Left ventricle myocardium inferior (tissue), 1 donor: ENCODE measurements at places on chromosomes 2 and 18. TPM values are rescaled to one million over a fixed set of nuclear protein-coding genes. Genes with fewer than 3 reads are reported as not detected.

PLEK gene
- 4.8 TPM for total RNA-seq

MDH1B gene
- total RNA-seq: 0.69 TPM

- H3K27me3 ChIP-seq: no peaks in the 10 kb centered on the region
- no peaks in the 10 kb centered on the region for H3K4me1 ChIP-seq
- DNase-seq: no peak
- H3K27ac ChIP-seq: no peak overlapping the region
Observed at GRCh38 chr2:61640406-61640805, 102.2 kb upstream of the XPO1 start.

ALMS1 gene
- total RNA-seq: 7.7 TPM

FSIP2 gene
- total RNA-seq: 0.05 TPM

DNA sequence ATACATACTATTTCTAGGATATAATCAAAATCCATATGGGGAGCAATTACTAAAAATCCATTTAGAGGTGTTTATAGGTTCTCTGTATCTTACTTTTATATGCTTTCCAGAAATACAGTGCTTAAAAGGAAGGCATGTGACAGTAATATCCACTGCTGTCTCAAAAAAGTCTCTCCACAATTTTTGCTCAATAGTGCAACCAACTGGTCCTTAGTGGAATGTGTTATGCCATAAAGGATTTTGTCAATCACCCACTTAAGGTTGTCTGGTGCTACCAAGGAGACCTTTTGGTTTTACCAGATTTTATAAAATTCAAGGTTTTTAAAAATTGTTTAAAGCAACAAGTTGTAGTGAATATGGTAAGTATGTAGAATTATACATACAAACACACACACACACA, 328.5 kb upstream of the DSEL start:
- H3K36me3 ChIP-seq: no peaks in the 10 kb centered on the region
- H3K27me3 ChIP-seq: no peaks in the 10 kb centered on the region
- no peak for DNase-seq

DNA sequence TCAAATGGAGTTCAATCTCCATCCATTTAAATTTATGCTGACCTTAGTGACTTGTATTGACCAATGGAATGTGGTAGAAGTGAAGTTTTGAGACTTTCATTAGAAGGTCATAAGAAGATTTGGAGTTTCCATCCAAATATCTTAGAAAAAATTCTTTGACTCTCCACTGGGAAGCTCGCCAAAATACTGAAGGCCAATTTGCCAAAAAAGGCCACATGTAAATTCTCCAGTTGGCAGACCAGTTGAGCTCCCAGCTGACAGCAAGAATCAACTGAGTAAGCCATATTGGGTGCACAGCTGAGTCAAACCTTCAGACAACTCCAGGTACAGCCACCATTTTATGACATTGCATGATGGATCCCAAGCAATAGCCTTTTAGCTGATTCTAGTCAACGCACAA, 228.3 kb upstream of the SETBP1 start:
- H3K27me3 ChIP-seq: peaks cover 5% of the 10 kb centered on the region
- no peak for DNase-seq
- no peak overlapping the region for H3K4me3 ChIP-seq
- H3K27ac ChIP-seq: no peak overlapping the region
- no peaks in the 10 kb centered on the region for H3K36me3 ChIP-seq

DNA sequence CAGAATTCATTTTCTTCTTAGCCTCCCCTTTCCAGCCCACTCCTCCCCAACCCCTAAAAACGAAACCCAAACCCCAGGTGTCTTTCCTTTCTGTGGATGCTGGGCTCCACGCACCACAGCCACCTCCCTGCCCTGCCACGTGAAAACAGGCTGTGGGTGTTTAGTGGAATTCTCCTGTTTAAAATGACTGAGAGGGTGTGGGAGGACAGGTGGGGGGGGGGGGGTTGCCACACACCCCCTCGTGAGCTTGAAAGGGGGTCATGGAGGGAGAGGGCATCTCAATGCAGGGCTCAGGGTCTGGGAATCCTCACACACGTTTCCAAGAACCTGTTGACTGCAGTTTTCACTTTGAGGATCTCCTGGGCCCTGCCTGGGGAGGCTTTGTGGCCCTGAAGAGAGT, 110.3 kb downstream of the FAM210A start:
- no peak overlapping the region for H3K4me3 ChIP-seq
- peak overlapping the region; percentile 88 for H3K27ac ChIP-seq
- H3K4me1 ChIP-seq: peaks cover 68% of the 10 kb centered on the region
- H3K36me3 ChIP-seq: no peaks in the 10 kb centered on the region

ZBTB7C gene
- 2.7 TPM for total RNA-seq

DNA sequence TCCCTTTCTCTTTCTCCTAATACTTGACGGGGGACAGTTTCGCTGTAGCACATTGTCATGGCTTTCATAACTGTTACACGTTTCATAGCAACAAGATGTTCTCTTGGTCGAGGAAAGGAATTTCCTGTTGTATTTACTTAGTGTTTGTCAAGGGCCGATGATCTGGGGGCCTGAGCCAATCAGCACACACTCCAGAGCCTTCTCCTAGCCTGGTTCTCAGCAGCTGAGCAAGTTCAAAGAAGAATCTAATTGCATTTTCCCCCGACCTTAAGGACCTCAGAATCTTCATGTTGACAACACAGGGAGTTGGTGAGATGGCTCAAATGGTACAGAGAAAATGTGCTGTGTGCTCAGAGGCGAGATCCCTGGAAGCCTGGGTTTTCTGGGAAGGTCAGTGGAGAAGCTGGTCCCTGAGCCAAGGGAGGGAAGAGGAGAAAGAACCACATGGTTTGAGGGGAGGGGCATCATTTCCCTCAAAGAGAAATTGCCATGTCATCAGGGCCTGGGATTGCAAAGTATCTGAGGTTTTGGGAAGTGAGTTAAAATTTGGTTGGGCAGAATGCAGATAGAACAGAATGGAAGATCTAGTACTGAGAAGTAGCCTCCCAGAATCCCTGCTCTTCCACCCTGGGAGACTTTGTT, 76.9 kb upstream of the AGAP1 start:
- no peak overlapping the region for H3K4me3 ChIP-seq
- no peaks in the 10 kb centered on the region for H3K27me3 ChIP-seq
- H3K27ac ChIP-seq: peak overlapping the region; percentile 12
- H3K4me1 ChIP-seq: peaks cover 32% of the 10 kb centered on the region
- no peaks in the 10 kb centered on the region for H3K36me3 ChIP-seq

GRCh38 chr2:224793946-224794345, 77.8 kb upstream of the CCDC195 start:
- H3K27ac ChIP-seq: no peak overlapping the region
- H3K36me3 ChIP-seq: no peaks in the 10 kb centered on the region
- no peak overlapping the region for H3K4me3 ChIP-seq
- no peaks in the 10 kb centered on the region for H3K4me1 ChIP-seq
- H3K27me3 ChIP-seq: peaks cover 7% of the 10 kb centered on the region

GRCh38 chr2:174797781-174798276, 33.6 kb upstream of the CHRNA1 start:
- H3K27ac ChIP-seq: no peak overlapping the region
- no peak overlapping the region for H3K4me3 ChIP-seq
- H3K27me3 ChIP-seq: no peaks in the 10 kb centered on the region
- no peak for DNase-seq
- peaks cover 28% of the 10 kb centered on the region for H3K36me3 ChIP-seq

L3MBTL4 gene
- 3.5 TPM for total RNA-seq

RAB6C gene
- total RNA-seq: 0.16 TPM

DNA sequence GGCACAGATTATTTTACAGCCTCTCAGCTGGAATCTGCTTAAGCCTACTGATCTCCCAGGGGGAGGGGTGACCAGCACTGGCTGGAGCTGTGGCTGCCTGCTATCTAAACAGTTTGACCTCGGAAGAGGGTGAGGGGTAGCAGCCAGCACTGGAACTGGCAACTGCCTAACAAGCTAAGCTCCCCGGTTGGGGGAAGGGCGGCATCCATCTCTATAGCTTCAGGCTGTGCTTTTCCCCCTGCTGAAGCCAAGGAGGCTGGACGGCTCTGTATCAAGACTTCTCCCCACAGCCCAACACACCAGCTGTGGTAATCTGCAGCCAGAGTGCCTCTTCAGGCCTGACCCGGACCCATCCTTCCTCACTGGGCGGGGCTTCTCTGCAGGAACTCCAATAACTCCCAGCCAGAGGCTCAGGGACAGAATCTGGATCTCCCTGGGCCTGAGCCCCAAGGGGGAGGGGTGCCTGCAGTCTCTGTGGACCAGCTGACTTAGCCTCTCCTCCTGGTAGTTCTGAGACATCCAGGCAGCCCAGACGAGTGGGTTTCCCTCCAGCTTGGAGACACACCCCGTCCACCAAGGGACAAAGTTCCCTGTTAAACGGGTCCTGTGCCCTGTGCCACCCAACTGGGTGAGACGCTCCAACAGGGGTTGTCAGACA, 560.2 kb downstream of the LRP1B start:
- H3K4me1 ChIP-seq: no peaks in the 10 kb centered on the region
- no peak for DNase-seq
- no peaks in the 10 kb centered on the region for H3K27me3 ChIP-seq
- H3K4me3 ChIP-seq: no peak overlapping the region
- H3K27ac ChIP-seq: no peak overlapping the region

GRCh38 chr2:190534310-190535120, at the start of gene NEMP2:
Gene NEMP2, minus strand, starts transcription at chr2:190534722. Its CDS starts 67 bp downstream, at chr2:190534655.
- peak within 1 kb of the TSS; percentile 81 for H3K4me3 ChIP-seq
- peak within 1 kb of the TSS; percentile 98 for H3K27ac ChIP-seq
- H3K4me1 ChIP-seq: peaks cover 49% of the 10 kb centered on the region

DNA sequence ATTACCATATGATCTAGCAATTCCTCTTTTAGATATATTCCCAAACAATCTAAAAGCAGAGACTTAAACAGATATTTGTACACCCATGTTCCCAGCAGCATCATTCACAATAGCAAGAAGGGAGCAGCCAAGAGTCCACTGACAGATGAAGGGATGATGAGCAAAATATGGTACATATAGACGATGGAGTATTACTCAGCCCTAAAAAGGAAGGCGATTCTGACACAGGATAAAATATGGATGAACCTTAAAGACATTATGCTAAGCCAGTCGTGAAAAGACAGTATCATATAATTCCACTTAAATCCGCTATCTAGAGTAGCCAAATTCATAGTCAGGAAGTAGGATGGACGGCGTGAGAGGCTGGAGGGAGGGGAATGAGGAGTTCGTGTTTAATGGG, 20.4 kb downstream of the HS6ST1 start:
- H3K36me3 ChIP-seq: no peaks in the 10 kb centered on the region
- H3K4me1 ChIP-seq: peaks cover 40% of the 10 kb centered on the region
- H3K27me3 ChIP-seq: no peaks in the 10 kb centered on the region
- no peak overlapping the region for H3K27ac ChIP-seq
- DNase-seq: no peak

DNA sequence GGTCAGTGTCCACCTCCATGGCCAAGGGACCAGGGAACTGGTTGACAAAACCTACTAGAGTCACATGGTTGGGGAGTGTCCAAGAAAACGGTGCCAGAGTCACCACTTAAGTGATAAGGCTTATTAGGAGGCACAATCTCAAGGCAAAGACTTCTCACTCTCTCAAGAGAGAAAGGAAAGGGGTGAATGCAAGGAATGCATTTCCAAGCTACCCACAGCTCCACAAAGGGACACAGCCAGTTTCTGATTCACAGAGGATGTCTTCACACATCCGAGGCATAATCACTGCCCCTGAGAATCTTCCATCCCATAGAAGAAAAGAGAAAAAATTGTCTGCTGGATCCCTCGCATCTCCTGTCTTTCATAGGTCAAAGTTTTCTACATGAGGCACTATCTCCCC, 269.3 kb downstream of the TNS1 start:
- no peak overlapping the region for H3K4me3 ChIP-seq
- no peaks in the 10 kb centered on the region for H3K27me3 ChIP-seq
- no peaks in the 10 kb centered on the region for H3K36me3 ChIP-seq
- H3K4me1 ChIP-seq: peaks cover 63% of the 10 kb centered on the region

DNA sequence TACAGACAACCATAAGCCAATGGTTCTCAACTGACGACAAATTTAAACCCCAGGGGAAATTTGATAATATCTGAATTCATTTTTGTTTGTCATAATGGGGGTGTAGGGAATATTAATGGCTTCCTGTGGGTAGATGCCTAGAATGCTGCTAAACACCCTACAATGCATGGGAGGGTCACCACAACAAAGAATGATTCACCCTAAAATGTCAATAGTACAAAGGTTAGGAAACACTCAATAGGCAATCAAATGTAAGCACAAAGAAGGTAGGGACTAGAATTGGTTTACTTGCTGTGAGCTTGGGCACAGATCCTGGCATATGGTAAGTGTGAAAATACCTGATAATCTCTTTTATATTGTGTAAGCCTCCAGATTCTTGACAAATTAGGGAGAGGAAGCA, 20.1 kb upstream of the FANCL start:
- no peak overlapping the region for H3K4me3 ChIP-seq
- no peaks in the 10 kb centered on the region for H3K4me1 ChIP-seq
- H3K27ac ChIP-seq: no peak overlapping the region
- DNase-seq: no peak

SLC14A1 gene
- total RNA-seq: 22.1 TPM

CNDP2 gene
- total RNA-seq: 71.0 TPM

DNA sequence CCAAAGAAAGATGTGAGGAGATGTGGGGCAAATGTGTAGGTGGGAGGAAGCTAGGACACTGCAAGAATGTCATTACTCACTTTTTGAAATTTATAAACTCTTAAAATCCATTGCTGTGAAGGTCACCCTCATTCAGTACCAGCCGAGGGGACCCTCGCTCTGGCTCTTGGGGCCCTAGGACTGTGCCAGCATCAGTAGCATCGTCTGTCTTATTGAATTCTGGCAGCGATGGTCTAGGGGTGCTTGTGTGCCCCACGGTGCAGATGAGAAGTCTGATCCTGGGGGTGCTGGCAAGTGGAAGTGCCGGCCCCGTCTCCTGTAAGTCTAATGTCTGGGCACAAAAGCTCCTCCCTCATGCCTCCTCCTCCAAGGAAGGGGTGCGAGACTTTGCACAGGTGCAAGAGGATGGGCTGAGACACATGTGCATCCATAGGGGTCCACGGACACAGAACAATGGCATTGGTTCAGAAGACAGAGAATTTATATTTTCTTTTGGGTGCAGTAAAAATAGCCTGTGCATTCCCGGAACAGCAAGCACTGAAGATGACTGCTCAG, 266.7 kb upstream of the HDAC4 start:
- no peak overlapping the region for H3K27ac ChIP-seq
- H3K27me3 ChIP-seq: peaks cover 52% of the 10 kb centered on the region
- H3K4me3 ChIP-seq: no peak overlapping the region
- peaks cover under 1% of the 10 kb centered on the region for H3K4me1 ChIP-seq

TMEM131 gene
- 28.9 TPM for total RNA-seq

LINC00305 gene
- total RNA-seq: not detected

- DNase-seq: no peak
- no peaks in the 10 kb centered on the region for H3K27me3 ChIP-seq
- no peak overlapping the region for H3K27ac ChIP-seq
- H3K4me3 ChIP-seq: no peak overlapping the region
- H3K36me3 ChIP-seq: no peaks in the 10 kb centered on the region
Observed at GRCh38 chr18:45670281-45670962, 53.6 kb upstream of the SLC14A1 start.

- H3K36me3 ChIP-seq: no peaks in the 10 kb centered on the region
- no peak overlapping the region for H3K4me3 ChIP-seq
- no peaks in the 10 kb centered on the region for H3K27me3 ChIP-seq
- peaks cover 5% of the 10 kb centered on the region for H3K4me1 ChIP-seq
- no peak overlapping the region for H3K27ac ChIP-seq
- DNase-seq: no peak
Observed at GRCh38 chr2:150647943-150648342, 160.5 kb upstream of the RND3 start.

- H3K36me3 ChIP-seq: no peaks in the 10 kb centered on the region
- DNase-seq: no peak
- no peaks in the 10 kb centered on the region for H3K4me1 ChIP-seq
- no peaks in the 10 kb centered on the region for H3K27me3 ChIP-seq
- H3K4me3 ChIP-seq: no peak overlapping the region
- no peak overlapping the region for H3K27ac ChIP-seq
Observed at GRCh38 chr2:16817305-16818202, 151.9 kb upstream of the CYRIA start.

MROH2A gene
- total RNA-seq: not detected
